ENCODE measurements at places on chromosomes 11 and 22. TPM values are rescaled to one million over a fixed set of nuclear protein-coding genes. Genes with fewer than 3 reads are reported as not detected.

BEST1 gene
- total RNA-seq, result 0.08 TPM

PLAAT3 gene
- 1.7 TPM for total RNA-seq

PIWIL4 gene
- 1.6 TPM for total RNA-seq

GRCh38 chr11:31808721-31809540 lies 2.2 kb downstream of the PAX6 start:
- DNase-seq, result no peak

DNA sequence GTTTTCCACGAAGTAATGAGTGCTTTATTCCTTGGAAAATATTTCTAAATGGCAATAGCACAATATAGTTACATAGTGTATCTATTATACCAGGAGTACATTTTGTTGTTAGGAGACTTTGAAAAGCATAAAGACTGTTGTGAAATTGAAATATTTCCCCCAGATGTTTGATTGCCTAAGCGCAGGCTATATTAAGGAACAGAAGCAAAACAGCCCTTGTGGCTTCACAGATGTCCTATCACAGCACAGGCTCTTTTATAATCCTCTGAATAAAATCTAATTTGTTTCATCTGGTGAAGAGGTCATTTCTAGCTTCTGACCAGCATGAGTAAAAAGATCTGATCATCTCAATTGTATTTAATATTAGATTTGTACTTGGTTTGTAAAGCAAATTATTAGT lies 48.2 kb downstream of the BSX start:
- no peak for DNase-seq

- peak; percentile 32 for DNase-seq
These were observed 2.8 kb downstream of the CORO1B start for GRCh38 chr11:67440229-67441097.

GRCh38 chr11:64765851-64766665 lies 6.3 kb upstream of the PYGM start:
- DNase-seq, result no peak

- DNase-seq, result no peak
These were observed 2.9 kb downstream of the DIXDC1 start for GRCh38 chr11:111939836-111940604.

DNA sequence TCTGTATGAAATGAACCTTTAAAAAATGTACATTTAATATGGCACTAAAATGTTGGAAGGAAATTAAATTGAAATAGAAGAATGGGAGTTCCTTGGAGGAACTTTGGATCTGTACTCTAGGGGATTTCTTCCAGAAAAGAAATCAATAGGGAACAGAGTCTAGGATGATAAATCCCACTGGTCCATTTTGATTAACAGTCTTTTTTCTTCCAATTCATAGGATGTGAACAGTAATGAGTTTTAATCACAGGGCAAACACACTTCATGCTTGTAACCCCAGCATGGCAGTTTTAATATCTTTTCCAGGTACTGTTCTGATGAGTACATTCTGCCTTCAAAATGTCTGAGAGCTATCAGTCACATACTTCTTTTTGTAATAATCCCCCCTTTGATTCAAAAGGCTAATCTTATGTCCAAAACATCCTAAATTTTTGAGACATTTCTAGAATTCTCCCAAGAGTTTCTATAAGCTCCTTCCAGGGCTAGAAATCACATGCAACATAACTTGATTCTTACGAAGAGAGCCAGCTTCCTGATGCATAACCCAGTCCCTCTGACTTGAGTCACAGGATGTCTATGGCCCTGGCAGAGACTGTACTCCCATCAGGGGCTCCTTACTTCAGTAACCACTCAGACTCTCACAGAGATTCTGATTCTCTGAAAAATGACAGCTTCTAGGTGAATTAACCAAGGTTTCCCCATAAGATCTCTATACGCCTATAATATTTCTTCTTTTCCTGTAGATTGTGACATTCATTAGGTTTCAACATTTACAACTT lies 112.9 kb downstream of the SLC36A4 start:
- DNase-seq, result no peak

- no peak for DNase-seq
These were observed 1.0 kb upstream of the FKBP2 start for GRCh38 chr11:64239662-64240434.
